ENCODE measurements at places on chromosomes 16 and 17.

DNA sequence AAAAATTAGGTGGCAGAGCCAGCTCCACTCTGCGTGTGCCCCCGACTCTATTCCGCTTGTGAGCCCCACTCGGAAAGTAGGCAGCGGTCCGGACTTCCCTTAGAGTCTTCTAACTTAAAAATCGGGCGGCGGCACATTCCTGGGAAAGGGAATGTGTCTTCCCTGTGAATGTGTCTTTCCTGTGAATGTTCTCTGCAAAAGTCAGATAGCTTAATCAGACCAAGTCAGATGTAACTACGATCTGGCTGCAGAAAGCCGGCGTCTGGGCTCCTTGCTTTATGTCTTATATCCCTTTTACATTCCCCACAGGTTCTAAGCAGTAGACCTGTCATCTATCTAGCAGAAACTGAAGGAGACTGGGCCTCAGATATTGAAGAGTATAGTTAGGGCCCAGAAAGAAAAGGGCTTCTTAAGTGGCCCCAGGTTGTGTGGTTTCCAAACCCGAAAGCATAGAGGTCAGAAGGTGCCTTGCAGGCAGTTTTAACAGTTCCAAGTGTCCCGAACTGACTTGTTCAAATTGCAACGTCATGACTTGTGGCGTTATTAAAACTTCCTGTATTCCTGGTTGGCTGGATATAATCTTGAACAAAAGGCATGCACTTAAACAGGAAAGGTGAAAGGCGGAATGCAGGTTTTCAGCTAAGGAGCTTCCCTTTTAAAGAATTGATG is 601 bp downstream of the PHKB start:
- peak; percentile 61 for DNase-seq

DNA sequence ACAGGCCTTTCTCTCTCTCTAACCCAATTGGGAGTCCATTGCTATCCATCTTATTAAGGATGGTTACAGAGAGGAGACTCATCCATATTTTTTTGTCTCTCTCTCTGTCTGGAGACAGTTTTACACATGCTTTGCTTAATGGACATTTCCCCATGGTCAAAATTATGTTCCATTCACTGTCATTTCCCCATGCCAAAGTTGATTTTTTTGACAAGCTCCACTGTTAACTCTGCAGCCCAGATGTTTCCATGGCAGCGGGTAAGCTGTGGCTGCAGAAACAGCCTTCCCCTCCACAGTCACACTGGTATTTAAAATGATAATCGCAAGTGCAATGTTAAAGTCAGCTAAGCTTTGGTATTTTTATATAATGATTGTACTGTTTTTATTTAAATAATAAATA is 63.9 kb upstream of the HLF start:
- no peak for DNase-seq

- DNase-seq = peak; percentile 88
These were observed 1.3 kb downstream of the RAB37 start for GRCh38 chr17:74738051-74738996.

- peak; percentile 22 for DNase-seq
These were observed 24.4 kb downstream of the ATP6V0D1 start for GRCh38 chr16:67456391-67457081.

DNA sequence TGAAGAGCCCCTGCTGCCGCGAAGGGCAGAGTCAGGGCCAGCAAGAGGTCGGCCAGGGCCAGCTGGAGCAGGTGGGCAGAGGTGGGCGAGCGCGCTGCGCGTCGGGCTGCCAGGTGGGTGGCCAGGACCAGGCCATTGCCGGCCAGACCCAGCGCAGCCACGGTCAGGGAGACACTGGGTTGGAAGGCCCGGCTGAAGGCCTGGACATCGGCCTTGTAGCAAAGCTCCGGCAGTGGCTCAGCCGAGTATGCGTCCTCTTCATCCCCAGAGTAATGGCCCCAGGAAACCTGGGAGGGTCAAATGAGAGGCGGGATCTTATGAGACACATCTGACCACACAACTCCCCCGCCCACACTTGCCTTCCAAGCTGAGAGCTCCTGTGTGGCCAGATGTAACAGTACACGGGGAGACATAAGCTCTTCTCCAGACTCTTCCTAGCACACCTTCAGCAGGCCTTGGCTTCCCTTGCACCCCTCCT is 1.3 kb downstream of the CCR10 start:
- DNase-seq = peak; percentile 70

- no peak for DNase-seq
These were observed 44.1 kb downstream of the NXN start for GRCh38 chr17:935485-935884.

- DNase-seq = peak; percentile 54
These were observed 47.5 kb upstream of the CLEC3A start for GRCh38 chr16:77974883-77975282.

- no peak for DNase-seq
These were observed 81.6 kb upstream of the LGALS9 start for GRCh38 chr17:27549251-27549893.

DNA sequence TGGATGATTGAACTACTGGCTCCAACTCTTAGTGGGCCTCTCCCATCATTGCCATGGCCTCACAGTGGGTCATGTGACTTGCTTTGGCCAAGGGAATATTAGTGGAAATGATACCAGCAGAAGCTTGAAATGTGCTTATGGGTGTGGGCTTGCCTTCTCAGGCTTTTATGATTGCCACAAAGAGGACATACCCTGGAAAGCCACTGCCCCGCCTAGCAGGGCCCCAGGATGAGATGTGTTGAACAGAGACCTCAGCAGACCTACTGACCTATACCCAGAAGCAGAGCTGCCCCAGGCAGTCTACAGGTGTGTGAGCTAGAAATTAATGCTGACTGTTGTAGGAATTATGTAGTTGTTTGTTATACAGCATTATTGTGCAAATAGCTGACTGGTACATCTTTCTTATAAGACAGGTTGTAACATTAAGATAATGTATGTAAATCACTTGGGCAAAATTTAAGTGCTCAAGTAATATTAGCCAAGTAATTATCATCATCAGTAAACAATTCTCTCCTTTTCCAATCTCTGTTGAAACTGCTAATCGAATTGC is 67.8 kb upstream of the CDH5 start:
- DNase-seq = no peak

GRCh38 chr16:1408171-1408837 is 6.2 kb downstream of the UNKL start:
- peak; percentile 31 for DNase-seq

DNA sequence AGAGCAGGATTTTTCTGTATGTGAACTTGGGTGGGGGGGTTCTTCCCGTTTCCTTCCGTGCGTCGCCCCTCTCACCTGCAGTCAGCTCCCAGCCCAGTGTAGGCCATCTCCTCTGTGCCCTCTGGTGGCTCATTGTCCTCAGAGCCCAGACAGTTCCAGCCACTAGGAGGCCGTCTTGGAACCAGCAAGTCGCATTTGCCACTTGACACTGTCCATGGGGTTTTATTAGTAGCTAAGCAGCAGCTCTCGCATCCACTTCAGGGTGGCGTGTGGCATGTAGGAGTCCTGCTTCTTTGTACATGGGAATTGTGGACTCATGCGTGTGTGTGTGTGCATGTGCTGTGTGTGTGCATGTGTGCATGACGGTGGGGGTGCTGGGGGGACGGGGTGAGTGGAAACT is 74.0 kb downstream of the SEC14L1 start:
- peak; percentile 59 for DNase-seq

DNA sequence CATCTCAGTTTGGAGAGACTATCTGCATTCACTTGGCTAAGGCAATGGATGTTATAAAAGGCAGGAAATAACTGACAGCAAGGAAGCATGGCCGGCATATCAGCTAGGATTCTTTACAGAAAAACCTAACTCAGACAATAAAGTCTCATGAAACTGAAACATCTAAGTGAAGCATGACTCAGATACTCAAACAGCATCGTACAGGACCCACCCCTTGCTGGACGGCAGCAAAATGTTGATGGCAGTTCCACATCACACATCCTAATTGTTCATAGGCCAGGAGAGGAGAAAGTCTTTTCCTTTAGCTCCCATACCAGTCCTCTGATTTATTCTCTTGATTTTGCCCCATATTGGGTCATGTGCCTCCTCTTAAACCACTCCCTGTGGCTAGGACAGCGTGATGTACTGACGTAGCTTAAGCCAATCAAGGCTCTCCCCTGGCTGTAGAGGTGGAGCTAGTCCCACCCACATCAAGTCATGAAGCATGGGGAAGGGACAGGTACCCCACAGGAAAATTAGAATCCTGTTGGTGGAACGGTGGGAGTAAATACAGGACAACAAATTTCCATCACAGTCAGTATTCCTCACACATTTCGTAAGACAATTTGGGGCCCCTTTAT is 178.9 kb downstream of the IRX3 start:
- DNase-seq = no peak

DNA sequence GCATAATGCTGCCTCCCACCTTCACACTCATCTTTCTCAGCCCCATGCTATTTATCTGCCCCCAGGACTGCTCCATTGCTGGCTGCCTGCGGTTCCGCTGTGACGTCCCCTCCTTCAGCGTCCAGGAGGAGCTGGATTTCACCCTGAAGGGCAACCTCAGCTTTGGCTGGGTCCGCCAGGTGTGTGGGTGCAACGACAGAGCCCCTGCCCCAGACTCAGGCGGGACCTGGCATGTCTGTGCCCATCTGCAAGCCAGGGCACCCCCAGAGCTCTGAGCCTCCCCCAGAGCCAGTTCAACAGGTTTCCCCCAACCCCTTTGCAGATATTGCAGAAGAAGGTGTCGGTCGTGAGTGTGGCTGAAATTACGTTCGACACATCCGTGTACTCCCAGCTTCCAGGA is 12.9 kb upstream of the ITGAD start:
- DNase-seq = no peak

GRCh38 chr16:76885776-76886537 is 305.0 kb upstream of the MON1B start:
- no peak for DNase-seq

DNA sequence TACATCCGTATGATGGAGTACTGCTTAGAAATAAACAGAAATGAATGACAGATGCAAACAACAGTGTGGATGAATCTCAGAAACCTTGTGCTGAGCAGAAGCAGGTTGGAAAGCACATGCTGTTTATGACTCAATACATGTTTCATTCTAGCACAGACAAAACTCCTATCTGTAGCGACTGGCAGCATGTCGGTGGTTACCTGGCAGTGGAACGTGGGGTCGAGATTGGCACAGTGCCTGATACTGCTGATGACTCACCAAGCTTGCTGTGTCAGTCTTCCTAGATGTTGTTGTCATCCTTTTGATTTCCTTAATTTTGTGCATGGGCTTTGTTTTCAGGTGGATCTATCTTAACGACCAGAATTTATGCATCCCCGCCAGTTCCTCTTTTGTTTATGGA is 62.1 kb downstream of the GAN start:
- DNase-seq = peak; percentile 19

DNA sequence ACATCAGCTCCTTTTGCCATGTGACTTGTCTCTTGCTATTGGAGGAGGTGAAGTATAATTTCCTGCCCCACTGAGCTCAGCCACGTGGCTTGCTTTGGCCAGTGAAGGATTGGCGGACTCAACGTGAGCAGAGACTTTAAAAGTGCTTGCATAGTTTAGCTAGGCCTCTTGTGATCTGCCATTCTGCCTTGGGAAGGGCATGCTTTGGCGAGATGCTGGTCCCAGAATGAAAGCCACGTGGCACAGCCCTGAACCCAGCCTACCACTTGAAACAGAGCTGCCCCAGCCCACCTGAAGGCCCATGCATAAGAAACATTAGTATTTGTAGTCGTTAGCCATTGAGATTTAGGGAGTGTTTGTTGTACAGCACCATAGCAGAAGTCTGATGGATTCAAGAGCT is 148.2 kb downstream of the TMEM132E start:
- no peak for DNase-seq

DNA sequence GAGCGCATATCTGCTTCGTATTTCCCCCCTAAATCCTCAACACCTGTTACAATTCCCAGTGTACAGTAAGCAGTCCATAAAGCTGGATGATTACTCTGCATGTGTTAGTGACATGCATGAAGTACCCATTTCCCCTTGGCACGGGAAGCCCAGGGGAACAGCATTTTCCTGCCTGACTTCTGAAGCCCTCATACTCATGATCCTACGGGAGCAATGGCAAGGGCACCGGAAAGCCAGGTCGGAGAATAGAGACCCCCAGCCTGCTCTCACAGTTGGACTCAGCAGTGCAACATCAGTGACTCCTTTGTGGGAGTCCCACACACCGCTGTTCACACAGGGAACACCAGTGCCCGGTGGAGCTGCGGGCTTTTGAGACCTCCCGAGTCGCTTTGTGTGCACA is 336.9 kb downstream of the CDH13 start:
- no peak for DNase-seq

Data from DMS53 (cell line).